ENCODE measurements at places on chromosomes 2 and 18.

DNA sequence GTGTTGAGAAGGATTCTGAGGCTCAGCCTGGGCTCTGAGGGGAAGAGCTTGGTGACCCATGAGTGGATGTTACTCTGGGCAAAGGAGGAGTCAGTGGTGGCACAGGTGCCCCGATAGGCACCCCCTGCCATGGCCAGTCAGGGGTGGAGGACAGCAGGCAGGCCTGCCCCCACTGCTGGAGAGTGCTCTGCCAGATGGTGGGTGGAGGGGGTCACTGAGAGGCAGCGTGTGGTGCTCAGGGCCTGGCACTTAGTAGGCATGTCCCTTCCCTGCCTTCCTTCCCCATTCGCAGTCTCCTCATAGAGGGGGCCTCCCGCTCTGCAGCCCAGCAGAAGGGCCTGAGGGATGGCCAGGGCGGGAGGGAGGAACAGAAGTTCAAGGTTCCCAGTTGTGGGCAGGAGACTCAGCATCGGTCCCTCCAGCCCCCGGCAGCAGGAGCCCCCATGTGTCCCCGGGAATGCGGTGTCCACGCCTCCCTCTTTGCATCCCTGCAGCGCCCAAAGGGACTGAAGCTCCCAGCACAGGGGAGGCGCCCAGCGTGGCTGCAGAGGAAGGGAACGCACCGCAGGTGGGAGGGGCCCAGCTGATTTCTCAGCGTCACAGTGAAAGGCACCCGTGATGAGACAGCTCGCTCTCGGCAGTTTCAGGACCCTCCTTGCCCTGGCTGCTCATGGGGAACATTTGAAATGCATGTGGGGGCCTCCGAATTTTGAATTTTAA, 5.7 kb upstream of the SNED1 start:
- DNase-seq: no peak

- no peak for DNase-seq
Observed at GRCh38 chr2:118842661-118843482, 4.6 kb downstream of the EN1 start.

- DNase-seq: no peak
Observed at GRCh38 chr2:65724752-65725151, 292.4 kb upstream of the SPRED2 start.

GRCh38 chr18:4631239-4631638, 176.1 kb upstream of the DLGAP1 start:
- no peak for DNase-seq

GRCh38 chr2:38218591-38218991, 142.6 kb upstream of the CYP1B1 start:
- no peak for DNase-seq

DNA sequence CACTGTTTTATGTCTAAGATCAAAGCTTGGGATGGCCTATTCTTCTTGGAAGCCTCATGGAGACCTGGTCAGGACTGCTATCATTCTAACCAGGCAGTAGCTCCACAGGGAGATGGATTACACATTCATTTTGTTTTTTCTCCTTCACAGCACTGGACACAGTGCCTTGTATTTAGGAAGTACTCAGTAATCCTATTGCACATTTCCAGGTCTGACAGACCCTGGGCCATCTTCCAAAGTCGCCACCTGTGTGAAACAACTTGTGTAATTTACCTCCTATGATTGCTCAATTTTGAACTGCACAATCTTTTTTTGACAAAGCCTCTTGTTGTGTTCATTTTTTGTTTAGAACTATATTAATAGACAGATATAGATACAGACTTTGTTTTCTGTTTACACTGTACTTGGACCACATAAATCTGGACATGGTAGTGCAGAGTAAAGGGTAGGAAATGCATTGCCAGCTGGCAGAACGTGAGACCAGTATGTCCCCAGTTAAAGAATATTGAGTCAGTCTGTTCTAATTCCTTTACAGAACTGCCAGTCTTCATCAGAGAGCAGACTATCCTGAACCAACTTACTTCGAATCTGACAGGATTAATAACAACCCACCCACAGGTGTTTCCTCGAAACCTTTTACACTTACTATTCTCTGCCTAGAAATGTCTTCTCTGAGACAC, 277.8 kb upstream of the CYRIA start:
- no peak for DNase-seq

- no peak for DNase-seq
Observed at GRCh38 chr2:7826656-7827055, 855.2 kb upstream of the ID2 start.

DNA sequence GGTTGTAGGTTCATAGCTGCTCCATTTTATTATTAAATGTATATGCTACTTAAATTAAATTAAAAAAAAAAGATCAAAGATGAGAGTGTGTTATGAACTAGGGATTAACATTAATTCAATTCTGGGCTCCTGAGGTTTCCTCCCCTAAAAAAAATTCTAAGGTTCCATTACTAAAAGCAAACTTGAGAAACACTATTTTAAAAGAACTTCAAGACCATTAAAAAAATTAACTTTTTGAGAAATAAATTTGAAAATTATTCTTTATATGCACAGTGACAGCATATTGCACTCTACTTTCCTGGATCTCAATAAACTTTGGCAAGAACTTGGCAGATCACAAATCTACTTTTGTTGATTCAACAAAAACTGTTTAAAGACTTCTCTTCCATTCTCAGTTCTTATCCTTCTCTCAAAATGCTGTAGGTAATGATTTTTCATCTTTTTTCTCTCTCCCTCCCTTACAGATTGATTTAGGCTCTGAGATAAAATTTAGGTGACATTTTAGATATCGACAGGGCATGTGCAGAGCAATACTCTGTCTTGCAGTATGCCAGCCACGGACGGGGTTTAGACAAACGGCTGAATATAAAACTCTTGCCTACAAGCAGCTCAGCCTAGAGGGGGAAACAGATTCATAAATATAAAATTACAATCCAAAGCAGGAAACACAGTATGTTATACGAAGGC, 592 bp upstream of the MARS2 start:
- no peak for DNase-seq

GRCh38 chr2:83365476-83365875, 1093.6 kb downstream of the SUCLG1 start:
- DNase-seq: no peak

GRCh38 chr2:82641598-82642180, 1817.4 kb downstream of the SUCLG1 start:
- peak; percentile 2 for DNase-seq

DNA sequence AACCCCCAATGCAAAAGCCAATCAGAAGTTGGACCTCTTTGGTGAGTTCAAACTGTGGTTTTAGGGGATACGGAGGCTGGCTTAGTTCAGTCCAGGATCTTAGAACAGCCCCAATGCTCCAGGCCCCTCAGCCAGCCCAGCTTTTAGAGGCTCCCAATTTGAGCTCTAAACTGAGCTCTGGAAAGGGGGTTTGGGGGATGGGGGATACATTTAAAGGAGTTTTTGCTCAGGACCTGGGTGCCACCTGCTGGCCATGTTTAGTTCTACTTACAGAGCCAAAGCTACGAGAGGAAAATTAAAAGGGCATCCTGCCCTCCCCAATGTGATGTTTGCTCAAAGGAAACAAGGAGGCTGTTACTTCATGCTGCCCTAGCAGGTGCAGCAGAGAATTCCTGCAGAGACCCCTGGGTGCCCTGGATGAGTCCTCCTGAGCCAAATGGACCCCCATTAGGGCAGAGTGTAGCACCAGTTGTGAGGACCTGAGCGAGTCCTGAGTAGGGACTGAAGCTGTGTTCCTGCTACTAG, 15.9 kb upstream of the TMEM214 start:
- peak; percentile 90 for DNase-seq

GRCh38 chr2:2146220-2146619, 184.9 kb downstream of the MYT1L start:
- DNase-seq: no peak

GRCh38 chr2:67600946-67601345, 203.8 kb downstream of the ETAA1 start:
- DNase-seq: peak; percentile 80

GRCh38 chr2:197857476-197858107, 53.2 kb downstream of the PLCL1 start:
- no peak for DNase-seq

DNA sequence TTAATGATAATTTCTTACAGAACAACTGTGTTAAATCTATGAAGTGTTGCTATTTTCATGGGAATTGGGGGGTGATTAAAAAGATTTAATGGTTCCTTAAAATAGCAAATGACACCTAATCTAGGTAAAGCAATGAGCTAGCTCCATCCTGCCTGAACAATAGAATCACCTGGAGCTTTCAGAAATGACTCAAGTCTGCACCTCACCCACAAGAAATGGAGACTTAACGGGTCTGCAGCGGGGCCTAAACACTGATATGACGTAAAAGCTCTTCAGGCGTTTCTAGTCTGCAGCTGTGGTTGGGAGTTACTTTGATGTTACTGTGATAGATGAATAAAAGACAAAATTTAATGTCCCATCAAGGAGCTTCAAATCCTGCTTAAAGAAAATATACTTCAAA, 328.2 kb downstream of the RND3 start:
- DNase-seq: no peak

- no peak for DNase-seq
Observed at GRCh38 chr2:16197504-16198147, 257.3 kb downstream of the MYCN start.

DNA sequence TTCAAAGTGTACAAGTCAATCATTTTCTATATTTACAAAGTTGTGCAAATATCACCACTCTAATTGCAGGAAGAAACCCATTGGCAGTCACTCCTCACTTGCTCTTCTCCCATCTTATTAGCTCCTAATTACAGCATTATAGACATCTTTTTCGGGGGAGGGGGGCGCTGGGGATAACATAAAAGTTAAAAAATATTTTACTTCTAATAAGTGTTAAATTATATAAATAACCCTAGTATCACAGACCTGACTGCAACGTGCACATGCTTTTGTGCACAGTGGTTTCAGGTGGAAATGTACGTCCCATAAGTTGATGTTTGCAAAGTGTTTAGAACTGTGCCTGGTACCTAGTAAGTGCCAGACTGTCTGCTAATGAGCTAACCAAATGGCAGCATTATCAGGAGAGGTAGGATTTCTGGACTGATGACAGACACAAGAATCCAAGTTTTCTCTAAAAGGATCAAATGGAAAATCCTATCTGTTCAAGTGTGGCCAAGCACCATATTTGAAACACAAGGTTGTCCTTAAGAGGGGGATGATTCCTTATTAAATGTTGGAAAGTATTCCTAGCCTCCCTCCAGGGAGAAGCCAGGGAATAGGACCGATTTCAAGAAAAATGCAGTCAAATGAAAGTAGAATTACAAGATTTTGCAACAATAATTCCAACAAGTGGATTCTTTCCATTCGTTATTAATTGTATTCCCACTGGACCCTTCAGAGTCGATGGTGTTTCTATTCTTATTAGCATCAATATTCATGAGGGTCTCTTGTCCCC, 70.0 kb downstream of the ACKR3 start:
- no peak for DNase-seq

- DNase-seq: no peak
Observed at GRCh38 chr2:121591199-121591598, 58.1 kb downstream of the CLASP1 start.

DNA sequence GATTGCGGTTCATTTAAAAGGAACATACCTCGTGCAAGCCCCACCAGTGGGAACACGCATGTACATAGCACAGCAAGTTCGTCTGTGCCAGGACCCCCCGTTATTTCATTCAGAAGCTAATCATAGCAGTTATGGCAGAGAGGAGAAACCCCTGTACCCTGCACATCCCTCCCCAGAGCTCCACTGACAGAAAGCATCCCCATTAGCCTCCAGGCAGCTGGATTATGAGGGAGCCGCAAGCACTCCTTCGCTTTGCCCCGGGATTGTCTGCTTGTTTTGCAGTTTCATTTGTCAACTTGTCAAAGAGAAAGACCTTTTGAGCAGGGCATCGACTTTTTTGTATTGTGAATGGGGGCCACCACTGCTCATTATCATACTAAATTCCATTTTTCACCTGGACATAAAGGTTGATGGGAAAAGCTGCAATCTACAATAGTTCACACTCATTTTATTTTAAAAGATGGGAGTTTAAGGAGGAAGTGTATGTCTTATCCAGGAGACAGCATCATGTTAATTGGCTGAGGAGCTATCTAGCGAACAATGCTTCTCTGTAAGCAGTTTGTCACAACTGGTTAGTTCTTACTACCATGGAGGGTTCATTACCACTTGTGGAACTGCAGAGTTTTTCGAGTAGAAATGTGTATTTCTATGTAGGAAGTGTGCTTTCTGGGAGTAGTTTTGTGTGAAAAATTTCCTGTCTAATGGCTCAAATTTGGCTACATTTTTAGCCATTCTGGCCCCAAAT, 255.3 kb downstream of the THSD7B start:
- DNase-seq: no peak

- DNase-seq: peak; percentile 55
Observed at GRCh38 chr2:216956820-216957493, 97.1 kb upstream of the TNP1 start.

DNA sequence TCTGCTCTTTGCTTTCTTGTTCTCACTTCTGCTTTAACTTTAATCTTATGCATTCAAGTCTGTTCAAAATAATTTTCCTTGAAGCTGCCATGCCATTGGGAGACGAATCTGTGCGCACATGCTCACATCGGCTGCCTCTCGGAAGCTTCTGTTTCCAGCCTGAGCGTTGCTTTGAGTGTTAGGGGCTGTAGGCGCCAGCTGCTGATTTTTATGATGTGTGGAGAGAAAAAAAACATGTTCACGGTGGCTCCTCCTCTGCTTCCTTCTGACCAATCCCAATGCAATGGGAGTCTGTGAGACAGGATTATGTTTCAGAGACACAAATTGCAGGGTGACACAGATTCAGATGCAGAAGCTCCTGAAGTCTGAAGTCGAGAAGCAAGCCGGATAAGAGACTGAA, at the start of gene MC4R:
MC4R (minus strand) TSS at position 180 of the 400 bp plus-strand sequence. CDS start 426 bp downstream, outside the sequence.
- DNase-seq: peak; percentile 94

- DNase-seq: no peak
Observed at GRCh38 chr2:173580956-173581355, 226.3 kb downstream of the CDCA7 start.

DNA sequence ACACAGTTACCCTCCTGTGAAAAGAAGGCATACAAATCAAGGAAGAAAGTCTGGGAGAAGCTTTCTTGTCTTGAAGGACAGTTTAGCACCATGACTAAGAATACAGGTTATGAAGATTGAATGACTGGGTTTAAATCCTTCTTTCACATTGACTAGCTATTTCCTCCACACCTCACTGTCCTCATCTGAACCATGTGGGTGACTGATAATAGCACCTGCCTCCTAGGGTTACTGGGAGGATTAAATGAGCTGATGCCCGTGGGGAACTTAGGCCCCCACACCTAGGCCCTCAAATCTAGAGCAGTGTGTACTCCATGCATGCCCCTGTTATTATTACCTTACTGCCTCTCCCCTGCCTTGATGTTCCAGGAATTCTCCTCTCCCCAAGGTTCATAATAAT, 202.9 kb downstream of the FBXO15 start:
- no peak for DNase-seq

DNA sequence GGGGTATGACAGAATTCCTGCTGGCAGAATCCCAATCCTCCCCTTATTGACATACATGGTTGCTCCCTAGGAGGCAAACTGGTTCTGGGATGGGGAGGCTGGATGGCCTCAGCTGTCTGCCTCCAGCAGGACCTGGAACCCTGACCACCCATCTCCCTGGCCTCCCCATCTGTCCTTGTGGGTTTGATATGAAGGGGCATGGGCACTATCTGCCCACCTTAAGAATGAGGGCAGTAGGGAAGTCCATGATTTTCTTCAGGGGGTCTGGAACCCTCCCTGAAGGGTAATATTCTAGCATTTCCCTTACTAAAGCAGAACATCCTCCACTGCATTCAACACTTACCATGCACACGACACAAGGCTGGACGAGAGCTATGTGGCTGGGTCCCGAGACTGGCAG, 113.6 kb downstream of the VAPA start:
- no peak for DNase-seq

Data from choroid plexus epithelial cell (primary cell).